NCI-H446 treated with DMSO at 0.1 percent for 48 hours (cell line): ENCODE measurements at places on chromosomes 16 and 17.

- no peak for DNase-seq
These were observed 99.5 kb upstream of the AXIN2 start for GRCh38 chr17:65660947-65661346.

- no peak for DNase-seq
These were observed 3.3 kb downstream of the GRN start for GRCh38 chr17:44348234-44348987.

DNA sequence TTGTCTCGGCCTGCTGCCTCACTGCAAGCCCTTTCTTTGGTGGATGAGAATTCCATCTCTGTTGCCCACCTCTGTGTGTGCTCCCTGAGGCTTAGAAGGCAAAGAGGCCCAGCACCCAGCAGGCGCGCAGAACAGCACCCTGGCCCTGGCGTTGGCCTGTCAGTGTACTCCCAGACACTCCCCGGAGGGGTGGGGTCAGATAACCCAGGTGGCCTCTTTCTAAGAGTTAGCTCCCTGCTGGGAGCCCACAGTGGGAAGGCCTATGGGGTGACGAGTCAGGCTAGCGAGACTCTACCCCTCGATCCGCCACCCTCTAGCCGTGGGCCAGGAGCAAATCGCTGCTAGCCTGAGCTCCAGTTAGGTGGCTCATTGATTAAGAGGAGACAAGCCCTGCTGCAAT is 38.1 kb downstream of the SRL start:
- DNase-seq = no peak

DNA sequence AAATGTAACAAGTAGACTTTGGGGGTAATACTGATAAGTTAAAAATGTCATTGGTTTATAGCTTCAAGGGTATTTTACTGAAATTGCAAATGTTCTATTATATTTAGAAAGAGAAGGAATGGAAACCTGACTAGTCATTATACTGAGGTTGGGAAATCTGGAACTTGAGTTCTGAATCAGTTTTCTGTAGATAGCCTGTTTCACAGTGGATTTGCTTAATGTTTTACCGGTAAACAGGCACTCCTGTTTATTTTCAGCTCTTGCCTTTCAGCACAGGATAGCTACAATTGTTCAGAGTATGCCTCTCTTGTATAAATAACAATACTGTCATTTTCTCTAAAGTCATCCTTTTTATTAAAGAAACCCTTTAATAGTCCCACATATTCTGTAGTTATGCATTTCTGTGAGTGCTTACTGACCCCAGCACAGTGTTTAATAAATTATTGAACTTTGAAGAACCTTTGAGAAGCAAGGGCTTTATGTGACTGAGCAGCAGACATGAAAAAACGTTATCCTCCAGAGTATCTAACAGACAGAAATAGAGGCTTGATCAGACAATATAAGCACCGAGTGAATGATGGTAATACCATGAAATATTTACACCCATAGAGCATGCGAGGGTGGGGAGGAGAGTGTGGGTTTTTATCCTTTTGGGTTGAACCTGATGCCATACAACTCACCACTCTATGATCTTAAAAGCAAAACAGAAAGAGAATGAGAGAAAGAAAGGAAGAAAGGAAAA is 58.2 kb downstream of the FTO start:
- no peak for DNase-seq

DNA sequence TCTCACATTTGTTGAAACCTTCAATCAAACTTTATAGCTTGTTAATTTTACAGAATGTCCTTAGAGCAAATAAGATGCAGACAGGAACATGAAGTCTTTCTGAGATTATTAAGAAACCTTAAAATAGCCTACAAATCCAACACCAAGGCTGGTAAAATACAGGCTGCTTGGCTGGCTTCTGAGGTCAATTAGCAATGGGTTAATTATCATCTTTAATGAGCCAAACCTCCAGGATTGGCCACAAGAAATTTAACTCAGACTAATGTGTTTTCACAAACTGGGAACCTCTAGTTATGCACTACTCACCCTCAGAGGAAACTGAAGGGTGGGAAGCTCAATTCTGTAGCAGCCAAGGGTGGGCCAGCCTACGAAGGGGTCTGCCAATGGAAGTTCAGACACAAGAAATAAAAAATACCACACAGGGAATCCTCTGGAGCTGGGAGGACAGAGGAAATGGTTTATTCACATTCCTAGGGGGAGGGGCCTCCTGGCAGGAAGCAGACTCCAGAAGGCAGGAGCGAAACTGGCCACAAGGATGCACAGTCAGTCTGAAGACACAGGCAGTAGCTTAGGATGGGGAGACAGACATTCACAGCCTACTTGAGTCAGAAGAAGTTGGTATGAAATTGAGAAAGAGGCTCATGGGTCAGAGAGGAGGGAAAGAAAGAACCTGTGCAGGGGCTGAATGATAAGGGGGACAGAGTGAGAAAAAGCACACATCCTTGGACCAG is 36.1 kb downstream of the HIC1 start:
- no peak for DNase-seq

GRCh38 chr16:84879569-84880487 is 60.0 kb downstream of the CRISPLD2 start:
- no peak for DNase-seq

- DNase-seq = no peak
These were observed 999.5 kb upstream of the EEF2KMT start for GRCh38 chr16:6096931-6097670.

- no peak for DNase-seq
These were observed 154.2 kb upstream of the SHISA6 start for GRCh38 chr17:11086646-11087340.

- DNase-seq = no peak
These were observed 62.4 kb upstream of the MARCHF10 start for GRCh38 chr17:62870552-62870971.

- DNase-seq = no peak
These were observed 5.5 kb downstream of the FOXC2 start for GRCh38 chr16:86572041-86572521.

DNA sequence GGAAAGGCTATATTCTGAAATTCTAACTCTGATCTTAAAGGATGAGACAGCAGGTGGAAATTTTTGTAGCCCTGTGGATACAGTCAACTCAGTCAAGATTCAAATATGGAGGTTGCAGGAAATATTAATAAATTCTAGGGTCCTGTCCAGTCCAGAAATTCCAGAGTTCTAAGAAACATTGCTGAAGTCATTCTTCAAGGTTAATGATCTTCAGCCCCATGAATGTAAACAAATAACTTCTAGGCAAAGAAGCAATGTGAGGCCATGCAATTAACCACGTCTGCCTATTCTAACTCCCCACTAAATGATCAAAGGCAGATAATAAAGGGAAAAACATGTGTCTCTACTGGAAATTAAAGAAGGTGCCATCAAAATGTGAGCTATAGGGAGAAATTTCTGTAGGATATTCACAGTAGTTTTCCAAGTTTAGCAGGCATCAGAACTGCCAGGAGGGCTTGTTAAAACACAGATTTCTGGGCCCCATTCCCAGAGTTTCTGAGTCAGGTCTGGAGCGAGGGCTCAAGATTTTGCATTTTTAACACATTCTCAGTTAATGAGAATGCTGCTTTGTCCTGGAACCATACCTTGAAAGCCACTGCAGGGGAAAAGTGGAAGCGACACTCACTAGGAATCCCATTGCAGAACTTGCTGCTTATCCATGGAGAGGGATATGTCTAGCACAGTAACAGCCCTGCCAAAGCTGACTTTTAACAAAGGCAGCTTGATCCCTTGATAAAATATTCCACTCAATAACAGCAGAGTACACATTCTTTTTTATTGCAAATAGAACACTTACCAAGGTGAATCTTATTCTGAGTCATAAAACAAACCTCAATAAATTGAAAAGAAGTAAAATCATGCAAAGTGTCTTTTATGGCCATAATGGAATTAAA is 61.8 kb downstream of the DNAH3 start:
- no peak for DNase-seq

DNA sequence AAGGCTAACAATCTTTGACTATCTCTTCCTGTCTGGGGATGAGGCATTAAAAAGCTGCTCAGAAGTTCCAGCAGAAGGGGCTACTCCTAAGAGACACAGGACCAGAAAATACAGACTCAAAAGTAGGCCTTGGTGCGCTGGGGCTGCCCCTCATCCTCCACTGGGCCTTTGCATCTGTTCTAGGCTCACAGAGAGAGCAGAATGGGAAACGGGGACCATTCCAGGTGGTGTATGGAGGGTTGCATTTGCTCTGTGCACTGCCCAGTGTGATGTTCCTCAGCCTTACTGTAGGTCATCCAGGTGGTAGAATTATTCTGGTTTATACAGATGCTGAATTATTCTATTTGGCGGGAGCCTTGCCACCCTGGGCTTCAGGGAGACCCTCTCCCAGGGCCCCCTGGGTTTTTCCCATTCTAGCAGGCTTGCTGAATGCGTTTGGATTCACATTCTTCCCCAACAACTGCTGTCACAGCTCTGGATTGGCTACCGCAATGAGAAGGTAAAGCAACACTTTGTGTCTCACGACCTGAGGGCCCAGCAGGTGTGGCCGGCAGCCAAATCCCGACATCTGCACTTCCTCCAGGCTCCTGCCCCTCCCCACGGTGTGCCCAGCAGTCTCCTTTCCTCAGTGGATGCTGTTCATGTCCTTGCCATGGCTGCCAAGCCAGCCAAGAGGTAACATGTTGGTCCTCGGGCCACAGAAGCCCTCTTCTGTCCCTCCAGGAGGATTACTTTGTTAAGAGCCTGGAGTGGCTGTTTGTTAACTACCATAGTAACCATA is 25.0 kb upstream of the ZNHIT3 start:
- DNase-seq = no peak

GRCh38 chr16:24573141-24573540 is 33.8 kb downstream of the RBBP6 start:
- no peak for DNase-seq

- DNase-seq = no peak
These were observed 1.6 kb upstream of the PECAM1 start for GRCh38 chr17:64392300-64392699.

DNA sequence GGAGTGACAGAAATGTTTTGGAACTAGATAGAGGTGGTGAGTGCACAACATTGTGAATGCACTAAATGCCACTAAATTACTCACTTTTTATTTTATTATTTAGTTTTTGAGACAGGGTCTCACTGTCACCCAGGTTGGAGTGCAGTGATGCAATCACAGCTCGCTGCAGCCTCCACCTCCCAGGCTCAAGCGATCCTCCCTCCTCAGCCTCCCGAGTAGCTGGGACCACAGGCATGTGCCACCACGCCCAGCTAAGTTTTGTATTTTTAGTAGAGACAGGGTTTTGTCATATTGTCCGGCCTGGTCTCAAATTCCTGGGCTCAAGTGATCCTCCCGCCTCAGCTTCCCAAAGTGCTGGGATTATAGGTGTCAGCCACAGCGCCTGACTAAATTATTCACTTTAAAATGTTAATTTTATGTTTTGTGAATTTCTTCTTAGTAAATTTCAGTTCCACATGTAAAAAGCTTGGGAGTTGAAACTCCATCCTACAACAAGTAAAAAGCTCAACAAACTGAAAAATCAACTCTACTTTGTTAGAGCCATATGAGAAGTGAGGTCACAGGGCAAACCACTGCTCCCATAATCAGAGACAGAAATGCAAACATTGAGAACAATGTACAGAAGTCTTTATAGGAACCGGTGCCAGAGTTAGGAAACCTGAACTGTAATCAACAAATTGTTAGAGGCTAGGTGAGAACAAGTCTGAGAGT is 13.8 kb upstream of the SLC5A10 start:
- no peak for DNase-seq

DNA sequence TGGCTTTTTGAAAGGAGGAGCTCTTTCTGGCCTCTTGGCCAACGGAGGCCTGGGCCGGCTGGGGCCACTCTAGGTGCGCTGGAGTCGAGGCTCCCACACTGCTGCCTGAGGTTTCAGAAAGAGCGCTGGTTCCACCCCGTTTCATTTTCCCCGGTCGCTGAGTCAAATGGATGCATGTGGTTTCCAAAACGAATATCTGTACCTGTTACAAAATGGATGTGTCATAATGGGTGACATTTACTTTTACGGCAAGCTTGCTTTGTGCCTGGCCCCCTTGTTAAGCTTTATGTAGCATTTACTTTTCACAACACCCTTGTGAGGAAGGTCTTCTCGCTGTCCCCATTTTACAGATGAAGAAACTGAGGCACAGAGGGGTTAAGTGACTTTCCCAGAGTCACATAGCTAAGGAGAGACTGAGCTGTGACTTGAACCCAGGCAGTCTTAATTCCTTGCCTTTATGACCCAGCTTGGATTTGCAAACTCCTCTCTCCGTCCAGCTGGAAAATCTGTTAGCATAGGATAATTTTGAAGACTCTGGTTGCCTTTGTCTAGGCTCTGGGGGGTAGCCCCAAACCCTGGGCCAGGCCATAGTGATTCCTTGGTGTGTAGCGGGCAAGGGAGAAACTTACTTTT is 10.6 kb downstream of the KSR1 start:
- DNase-seq = no peak
